Mononuclear cell (primary cell): ENCODE measurements at places on chromosomes 5 and 9. TPM values are rescaled to one million over a fixed set of nuclear protein-coding genes. Genes with fewer than 3 reads are reported as not detected.

ENG gene
- total RNA-seq: 3.8 TPM

PLPP7 gene
- total RNA-seq: 0.52 TPM

ANKRD20A1 gene
- 0.21 TPM for total RNA-seq

BTNL3 gene
- not detected for total RNA-seq

ZFP37 gene
- total RNA-seq: 0.42 TPM

GRXCR2 gene
- total RNA-seq: not detected

DNM1 gene
- 1.4 TPM for total RNA-seq

C9 gene
- not detected for total RNA-seq

TCF7 gene
- total RNA-seq: 193 TPM

ANKRD55 gene
- total RNA-seq: 8.6 TPM

ARL14EPL gene
- total RNA-seq: not detected

NIM1K gene
- 0.21 TPM for total RNA-seq

FOXD4L6 gene
- total RNA-seq: not detected

SPINK1 gene
- 0.21 TPM for total RNA-seq

AFAP1L1 gene
- total RNA-seq: under 0.01 TPM

TMEFF1 gene
- not detected for total RNA-seq

CCDC171 gene
- 1.3 TPM for total RNA-seq

BBLN gene
- 78.1 TPM for total RNA-seq

RNF224 gene
- 0.10 TPM for total RNA-seq

IL11RA gene
- total RNA-seq: 17.8 TPM

OMD gene
- total RNA-seq: not detected

PNPLA7 gene
- total RNA-seq: 2.3 TPM

CFAP157 gene
- not detected for total RNA-seq

HTR4 gene
- not detected for total RNA-seq

TLE4 gene
- total RNA-seq: 150 TPM

TMEM171 gene
- total RNA-seq: not detected

SPACA9 gene
- 0.52 TPM for total RNA-seq

GPR150 gene
- total RNA-seq: 0.42 TPM

ZNG1A gene
- 27.4 TPM for total RNA-seq

SLCO6A1 gene
- not detected for total RNA-seq

PCDHA9 gene
- total RNA-seq: not detected

EIF4EBP3 gene
- total RNA-seq: 4.0 TPM

SPATA31D3 gene
- not detected for total RNA-seq

FST gene
- 0.84 TPM for total RNA-seq

GLRA1 gene
- total RNA-seq: not detected

IFNE gene
- total RNA-seq: not detected

NCBP1 gene
- 35.3 TPM for total RNA-seq

POMT1 gene
- total RNA-seq: 18.9 TPM

TUSC1 gene
- total RNA-seq: 0.52 TPM

INSL6 gene
- not detected for total RNA-seq

TEX48 gene
- not detected for total RNA-seq

SUB1 gene
- total RNA-seq: 301 TPM

C9orf50 gene
- not detected for total RNA-seq

ENHO gene
- total RNA-seq: 0.63 TPM

PCDHGA1 gene
- not detected for total RNA-seq

ARHGEF39 gene
- total RNA-seq: 0.10 TPM

TARS1 gene
- 43.7 TPM for total RNA-seq

CNTNAP3B gene
- under 0.01 TPM for total RNA-seq

EGFL7 gene
- 2.1 TPM for total RNA-seq

SPATA31A1 gene
- not detected for total RNA-seq

C5orf52 gene
- not detected for total RNA-seq

SLC31A1 gene
- total RNA-seq: 8.0 TPM

FSTL4 gene
- total RNA-seq: 0.52 TPM

GARIN3 gene
- total RNA-seq: not detected

TMEM174 gene
- total RNA-seq: not detected

CAMLG gene
- 41.0 TPM for total RNA-seq

CARD9 gene
- 8.5 TPM for total RNA-seq

PTGS1 gene
- 28.3 TPM for total RNA-seq
